H1 (cell line): ENCODE measurements at places on chromosomes 5 and 9. TPM values are rescaled to one million over a fixed set of nuclear protein-coding genes. Genes with fewer than 3 reads are reported as not detected.

INSYN2B gene
- not detected in 2 replicates for polyA plus RNA-seq

PLK2 gene
- polyA plus RNA-seq = 5.8 and 10.8 TPM in 2 replicates

ACER2 gene
- 6.4 and 7.4 TPM in 2 replicates for polyA plus RNA-seq

IFNB1 gene
- polyA plus RNA-seq = not detected in 2 replicates

TXNDC8 gene
- not detected in 2 replicates for polyA plus RNA-seq

PCDHGB2 gene
- polyA plus RNA-seq = 1.9 TPM in 2 replicates

ENHO gene
- 49.4 and 60.4 TPM in 2 replicates for polyA plus RNA-seq

OR1J2 gene
- polyA plus RNA-seq = not detected in 2 replicates

SPINK4 gene
- polyA plus RNA-seq = not detected in 2 replicates

IPO11 gene
- 20.1 and 23.6 TPM in 2 replicates for polyA plus RNA-seq

KIF4B gene
- polyA plus RNA-seq = 0.02 TPM in 2 replicates

NR5A1 gene
- 0.29 and 0.74 TPM in 2 replicates for polyA plus RNA-seq

FAM151B gene
- polyA plus RNA-seq = 0.22 and 0.62 TPM in 2 replicates

RAD50 gene
- 6.4 and 10.1 TPM in 2 replicates for polyA plus RNA-seq

ZDHHC11B gene
- polyA plus RNA-seq = 0.29 and 0.57 TPM in 2 replicates

CARTPT gene
- polyA plus RNA-seq = not detected in 2 replicates

GDNF gene
- 0.15 and 0.31 TPM in 2 replicates for polyA plus RNA-seq

CDKN2B gene
- polyA plus RNA-seq = 0.11 and 0.20 TPM in 2 replicates

C9 gene
- polyA plus RNA-seq = not detected in 2 replicates

CNTNAP3B gene
- polyA plus RNA-seq = 1.1 and 1.3 TPM in 2 replicates
